GM10248 (cell line): ENCODE measurements at places on chromosomes 2 and 18.
A peak's percentile ranks its signal among the peaks of the same experiment; 100 is the strongest.

DNA sequence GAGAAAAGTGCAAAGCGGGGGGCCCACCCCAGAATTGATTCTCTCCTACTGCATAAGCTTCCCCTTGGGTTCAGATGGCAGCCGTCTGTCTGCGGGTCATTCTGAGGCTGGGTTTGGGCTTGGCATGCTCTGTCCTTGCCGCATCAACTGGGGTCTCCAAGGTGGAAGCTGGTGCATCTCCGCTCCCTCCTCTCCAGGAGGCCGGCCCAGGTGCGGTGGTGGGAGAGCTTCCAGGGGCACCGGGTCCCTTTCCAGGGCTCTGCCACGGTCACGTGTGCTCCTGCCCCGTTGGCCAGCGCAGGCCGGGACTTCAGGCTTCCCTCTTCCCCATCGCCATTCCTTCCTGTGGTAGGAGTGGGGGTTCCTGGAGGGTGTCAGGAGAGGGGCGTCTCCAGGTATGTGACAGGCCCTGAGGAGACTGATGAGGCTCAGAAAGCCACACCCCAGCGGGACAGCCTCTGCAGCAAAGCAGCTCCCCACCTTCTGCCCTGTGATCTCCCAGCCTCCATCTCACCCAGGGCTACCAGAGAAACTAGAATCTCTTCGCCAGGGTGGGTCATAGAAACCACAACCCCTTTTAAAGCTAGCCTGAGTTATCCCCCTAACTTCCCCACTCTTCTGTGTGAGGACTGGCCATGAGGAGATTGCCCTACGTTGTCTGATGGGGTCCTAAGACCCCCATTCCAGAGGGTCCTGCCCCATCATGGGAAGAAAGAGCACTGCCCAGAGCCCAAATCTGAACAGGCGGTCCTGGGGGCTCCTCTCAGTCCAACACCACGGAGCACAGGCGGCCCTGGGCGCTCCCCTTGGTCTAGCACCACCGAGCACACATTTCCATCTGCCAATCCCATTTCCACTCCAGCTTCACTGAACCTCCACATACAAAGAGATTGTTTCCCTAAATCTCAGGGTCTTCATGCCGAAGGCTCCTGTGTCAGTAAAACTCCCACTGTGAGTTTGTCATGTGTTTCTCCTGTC is 76.6 kb downstream of the SLC66A2 start:
- no peak for DNase-seq

- no peak for DNase-seq
Measured at GRCh38 chr2:167935803-167936110, 311.6 kb downstream of the STK39 start.

DNA sequence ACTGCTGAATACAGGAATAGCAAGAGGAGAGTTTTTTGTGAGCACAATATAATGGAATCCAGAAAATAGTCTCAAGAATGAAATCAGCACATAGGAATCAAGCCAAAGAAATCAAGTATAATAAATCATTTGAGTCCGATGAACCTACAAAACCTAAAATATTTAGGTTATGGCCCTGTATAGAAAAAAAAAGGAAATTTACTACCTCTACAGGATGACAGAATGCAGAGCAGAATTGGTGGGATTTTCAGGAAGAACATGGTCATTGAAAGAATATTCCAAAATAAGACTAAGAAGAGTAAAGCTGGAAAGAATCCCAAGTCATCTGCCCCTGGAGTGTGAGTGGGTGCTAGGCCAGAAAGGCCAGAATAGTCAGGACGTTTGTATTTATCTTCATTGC is 1041.2 kb upstream of the CDH2 start:
- DNase-seq, result no peak

DNA sequence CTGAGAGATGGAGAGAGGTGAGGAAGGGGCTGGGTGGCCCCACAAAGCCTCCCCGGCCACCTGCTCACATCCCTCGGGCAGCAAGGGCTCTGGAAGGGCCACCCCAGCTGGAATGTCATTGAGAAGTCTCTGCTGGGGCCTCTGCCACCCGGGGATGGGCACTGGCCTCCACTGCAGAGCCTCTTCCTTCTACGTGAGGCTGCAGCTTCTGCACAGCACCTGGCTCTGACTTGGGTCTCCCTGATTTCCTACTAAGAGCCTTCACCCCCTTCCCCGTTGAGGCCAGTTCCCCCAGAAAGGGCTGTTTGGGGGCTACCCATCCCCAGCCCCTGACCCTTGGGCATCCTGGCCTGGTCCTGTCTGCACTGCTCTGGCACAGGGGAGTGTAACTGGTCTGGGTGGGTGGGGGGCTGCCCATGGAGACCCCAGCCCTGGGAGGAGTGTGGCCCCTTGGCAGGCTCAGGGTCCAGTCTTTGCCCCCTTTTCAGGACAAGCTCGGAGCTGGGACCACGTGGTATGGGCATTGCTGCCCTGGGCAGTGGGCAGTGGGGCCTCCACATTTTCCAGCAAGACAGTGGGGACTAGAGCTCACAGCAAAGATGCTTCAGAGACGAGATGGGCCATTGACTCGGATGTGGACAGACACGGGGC is 5.6 kb downstream of the PDCD1 start:
- DNase-seq, result peak; percentile 13

DNA sequence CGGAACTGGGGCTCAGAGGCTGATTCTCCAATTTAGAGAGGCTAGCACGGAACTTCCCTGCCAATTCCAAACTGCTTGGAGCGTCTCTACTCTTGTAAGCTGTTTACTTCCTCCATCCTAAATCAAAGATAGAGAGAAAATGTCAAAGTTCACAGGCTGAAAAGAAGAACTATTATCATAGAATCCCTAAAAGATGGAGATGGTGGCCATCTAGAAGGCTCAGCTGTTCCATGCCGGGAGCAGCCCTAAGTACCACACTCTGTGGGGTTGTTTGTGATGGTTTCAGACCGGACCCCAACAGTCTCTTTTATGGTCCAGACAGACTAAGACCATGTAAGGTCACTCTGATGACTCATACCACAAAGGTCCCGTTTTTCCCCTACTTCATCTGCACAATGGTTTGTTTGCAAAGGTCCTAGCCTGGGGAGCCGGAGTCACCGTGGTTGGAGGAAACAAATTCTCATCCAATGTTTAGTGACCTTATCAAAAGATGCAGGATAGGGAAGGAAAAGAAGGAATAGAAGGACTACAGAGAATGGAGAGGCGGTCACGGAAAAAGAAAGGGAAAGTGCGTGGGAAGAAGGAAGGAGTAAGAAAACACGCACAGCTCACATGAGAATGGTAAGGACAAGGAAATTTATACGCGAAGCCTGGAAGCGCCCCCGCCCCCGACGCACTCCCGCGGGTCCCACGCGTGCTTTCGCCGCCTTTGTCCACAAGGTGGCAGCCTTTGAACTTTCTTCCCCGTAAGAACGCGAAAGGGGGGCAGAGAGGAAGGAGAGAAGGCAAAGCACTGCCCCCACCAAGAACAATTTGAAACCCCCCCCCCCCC is 453 bp upstream of the ANTXR1 start:
- DNase-seq, result peak; percentile 59

GRCh38 chr2:238438856-238439849 is 12.4 kb downstream of the ASB1 start:
- no peak for DNase-seq

DNA sequence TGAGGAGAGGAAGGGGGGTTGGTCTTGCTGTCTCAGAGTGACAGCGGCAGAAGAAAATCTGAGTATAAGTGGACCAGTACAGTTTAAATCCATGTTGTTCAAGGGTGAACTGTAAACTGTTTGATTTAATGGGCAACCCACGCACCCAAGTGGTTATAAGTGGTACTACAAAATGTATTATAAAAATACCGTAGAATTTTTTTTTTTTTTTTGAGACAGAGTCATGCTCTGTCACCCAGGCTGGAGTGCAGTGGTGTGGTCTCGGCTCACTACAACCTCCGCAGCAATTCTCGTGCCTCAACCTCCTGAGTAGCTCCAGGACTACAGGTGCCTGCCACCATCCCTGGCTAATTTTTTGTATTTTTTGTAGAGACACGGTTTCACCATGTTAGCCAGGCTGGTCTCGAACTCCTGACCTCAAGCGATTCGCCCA is 2.1 kb upstream of the CHCHD5 start:
- DNase-seq, result no peak

DNA sequence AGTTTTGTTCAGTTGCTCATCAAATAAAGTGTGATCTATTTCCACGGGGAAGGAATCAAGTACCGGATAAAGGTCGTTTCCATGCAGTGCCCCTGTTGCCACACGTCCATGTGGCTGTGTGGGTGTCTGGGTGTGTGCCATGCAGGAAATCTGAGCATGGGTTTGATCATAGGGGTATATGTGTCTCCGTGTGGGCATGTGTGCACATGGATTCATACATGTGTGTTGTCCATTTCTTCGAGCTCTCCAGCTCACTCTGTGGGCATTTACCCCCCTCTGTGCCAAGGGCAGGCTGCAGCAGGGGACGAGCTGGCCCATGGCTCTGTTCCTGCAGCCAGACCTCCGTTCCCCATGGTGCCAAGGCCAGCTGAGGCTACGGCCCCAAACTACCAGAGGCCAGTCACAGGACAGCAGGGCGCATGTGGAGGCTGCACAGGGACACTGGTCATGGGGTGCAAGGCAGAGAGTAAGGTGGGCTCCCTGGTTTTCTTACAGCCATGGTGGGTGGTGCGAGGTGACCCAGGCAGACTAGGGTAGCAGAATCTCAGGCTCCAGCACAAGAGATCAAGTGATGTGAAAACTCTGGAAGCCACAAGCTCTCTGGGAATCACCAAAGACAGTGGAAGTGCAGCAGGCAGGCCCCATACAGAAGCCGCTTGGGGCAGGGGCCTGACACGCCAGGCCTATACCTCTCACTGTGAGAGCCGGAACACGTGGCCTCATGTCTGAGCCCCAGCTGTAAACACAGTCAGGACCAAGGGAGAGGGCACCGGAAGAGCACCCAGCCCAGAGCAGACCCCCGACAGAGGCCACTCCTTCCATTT is 66.4 kb upstream of the RAB6C start:
- no peak for DNase-seq

- no peak for DNase-seq
Measured at GRCh38 chr2:134152045-134153010, 101.5 kb upstream of the MGAT5 start.

DNA sequence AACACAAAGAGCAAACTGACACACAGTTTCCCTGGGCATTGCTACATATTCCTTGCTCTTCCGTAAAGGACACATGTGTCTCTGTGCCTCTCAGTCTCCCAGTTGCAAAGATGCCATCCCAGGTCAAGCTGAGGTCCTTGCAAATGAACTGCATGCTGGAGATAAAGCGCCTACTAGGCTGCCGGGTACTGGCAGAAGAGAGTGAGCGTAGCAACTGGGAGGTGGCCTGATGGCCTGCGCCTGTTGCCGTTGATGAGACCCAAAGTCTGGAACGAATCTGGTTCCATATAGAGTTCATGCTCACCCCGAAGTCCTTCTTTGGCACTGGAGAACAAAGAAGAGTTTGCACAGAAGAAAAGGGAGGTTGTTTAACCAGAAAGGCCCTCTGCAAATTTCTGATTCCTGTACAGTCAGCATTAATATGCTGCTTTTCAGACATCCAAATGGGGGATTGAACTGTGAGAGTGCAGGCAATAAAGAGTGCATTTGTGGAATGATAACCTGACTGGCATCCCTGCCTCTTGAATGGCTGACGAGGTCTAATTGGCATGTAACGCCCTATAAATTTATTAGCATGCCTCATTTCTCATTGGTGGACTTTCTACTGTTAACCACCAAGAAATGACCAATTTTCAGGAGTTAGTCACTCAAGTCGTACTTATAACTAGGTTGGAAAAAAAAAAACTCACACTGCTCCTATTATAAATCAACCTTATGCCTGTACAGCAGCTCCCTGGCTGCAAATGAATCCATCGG is 78.7 kb downstream of the GBX2 start:
- no peak for DNase-seq

- no peak for DNase-seq
Measured at GRCh38 chr2:105798595-105798994, 53.9 kb downstream of the NCK2 start.

- no peak for DNase-seq
Measured at GRCh38 chr2:113818382-113818951, 62.0 kb upstream of the SLC35F5 start.

DNA sequence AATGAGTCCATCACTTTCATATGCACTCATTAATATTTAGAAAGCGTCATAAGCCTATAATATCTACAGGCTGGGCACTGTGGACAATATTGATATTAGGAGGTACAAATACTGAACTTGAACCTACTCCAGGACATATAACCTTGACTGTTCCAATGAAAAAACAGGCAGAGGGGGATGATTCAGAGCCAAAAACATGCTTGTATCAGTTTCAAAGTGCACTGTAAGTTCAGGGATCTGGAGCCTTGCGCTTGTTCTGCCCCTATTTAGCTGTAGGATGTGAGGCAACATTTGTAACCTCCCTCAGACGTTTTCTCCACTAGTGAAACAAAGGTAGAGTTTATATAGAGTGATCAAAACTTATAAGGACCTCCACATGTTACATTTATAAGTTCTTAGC is 246.1 kb upstream of the GYPC start:
- DNase-seq, result no peak

- no peak for DNase-seq
Measured at GRCh38 chr18:56165601-56166355, 472.6 kb downstream of the TXNL1 start.

GRCh38 chr18:54323561-54323960 is 34.1 kb downstream of the STARD6 start:
- DNase-seq, result no peak

GRCh38 chr2:237012004-237012403 is 73.7 kb upstream of the COPS8 start:
- no peak for DNase-seq

DNA sequence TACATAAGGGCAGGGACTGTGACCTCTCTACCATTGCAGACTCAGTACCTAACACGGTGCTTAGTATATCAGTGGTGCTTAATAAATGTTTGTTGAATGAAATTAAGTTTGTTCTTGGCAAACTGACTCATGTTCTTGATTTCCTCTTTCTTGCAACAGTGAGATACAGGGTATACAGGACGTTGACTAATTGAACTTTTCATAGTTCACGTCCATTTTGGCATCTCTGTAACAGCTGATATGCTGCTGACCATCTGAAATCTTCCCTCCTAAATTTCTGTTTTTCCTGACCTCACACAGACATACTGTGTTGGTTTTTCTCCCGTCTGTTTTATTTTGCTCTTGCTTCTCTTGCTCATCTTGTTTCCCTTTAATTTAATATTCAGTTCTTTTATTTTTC is 44.2 kb downstream of the LHCGR start:
- no peak for DNase-seq

DNA sequence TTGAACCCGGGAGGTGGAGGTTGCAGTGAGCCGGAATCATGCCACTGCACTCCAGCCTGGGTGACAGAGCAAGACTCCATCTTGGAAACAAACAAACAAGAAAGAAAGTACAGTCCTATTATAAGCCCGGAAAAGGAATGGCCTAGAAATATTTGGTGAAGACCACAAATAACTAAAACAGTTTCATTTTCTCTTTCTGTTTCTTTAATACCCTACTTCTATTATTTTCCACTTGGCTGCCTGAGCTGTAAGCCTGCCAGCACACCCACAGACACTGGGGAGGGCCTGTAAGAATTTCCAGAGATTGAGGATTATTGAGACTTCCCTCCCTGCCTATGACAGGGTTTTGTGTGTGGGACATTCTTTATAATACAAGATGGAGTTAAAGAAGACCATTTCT is 188.0 kb upstream of the DCC start:
- DNase-seq, result no peak

GRCh38 chr2:206274434-206275311 is at the start of gene ZDBF2:
TSS of gene ZDBF2 (plus strand) at chr2:206274663. CDS start at chr2:206281850, 7,187 bp downstream.
- DNase-seq, result peak; percentile 82
